NCI-H1417 treated with DMSO at 0.1 percent for 48 hours (cell line): ENCODE measurements at places on chromosomes 7 and 10.

DNA sequence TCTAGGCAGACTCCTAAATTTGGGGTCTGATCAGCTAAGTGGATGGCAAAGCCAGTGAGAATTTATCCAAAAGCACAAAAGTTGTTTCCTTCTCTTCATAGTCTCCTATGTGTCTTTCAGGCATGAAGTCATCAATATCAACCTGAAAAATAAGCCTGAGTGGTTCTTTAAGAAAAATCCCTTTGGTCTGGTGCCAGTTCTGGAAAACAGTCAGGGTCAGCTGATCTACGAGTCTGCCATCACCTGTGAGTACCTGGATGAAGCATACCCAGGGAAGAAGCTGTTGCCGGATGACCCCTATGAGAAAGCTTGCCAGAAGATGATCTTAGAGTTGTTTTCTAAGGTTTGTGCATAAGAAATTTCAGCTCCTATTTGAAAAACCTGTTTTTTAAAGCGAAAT, 4.8 kb downstream of the GSTO1 start:
- DNase-seq = no peak

DNA sequence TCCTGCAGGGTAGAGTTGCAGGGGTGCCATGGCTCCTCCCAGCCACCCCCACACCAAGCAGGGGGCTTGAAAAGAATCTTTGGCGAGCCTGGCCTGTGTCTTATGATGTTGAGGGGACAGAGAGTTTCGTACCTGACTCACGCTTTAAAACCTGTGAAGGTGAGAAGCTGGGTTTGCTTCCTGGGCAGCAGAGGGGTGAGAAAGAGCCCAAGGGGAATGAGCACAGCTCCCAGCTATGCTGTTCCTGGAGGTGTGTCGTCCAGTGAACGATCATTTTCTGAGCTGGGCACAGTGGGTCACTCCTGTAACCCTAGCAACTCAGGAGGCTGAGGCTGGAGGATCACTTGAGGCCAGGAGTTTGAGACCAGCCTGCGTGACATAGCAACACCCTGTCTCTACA, 13.5 kb upstream of the ADRB1 start:
- DNase-seq = no peak

DNA sequence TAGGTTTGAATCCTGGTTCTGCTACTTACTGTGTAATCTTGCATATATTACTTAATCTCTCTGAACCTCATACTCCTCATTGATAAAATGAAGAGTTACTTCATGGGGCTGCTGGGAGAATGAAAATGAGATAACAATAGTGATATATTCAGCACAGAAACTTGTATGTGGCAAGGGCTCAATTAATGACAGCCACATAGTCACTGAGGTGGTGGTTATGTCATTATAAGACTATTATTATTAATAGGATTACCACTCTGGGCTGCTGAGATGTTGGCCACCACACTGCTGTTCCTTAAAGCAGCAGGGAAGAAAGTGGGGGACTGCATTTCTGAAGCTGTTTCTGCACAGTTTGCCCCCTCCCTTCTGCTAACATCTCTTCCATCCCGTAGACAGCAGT, 100.4 kb upstream of the PDLIM1 start:
- no peak for DNase-seq

- peak; percentile 85 for DNase-seq
These were observed at the start of gene IGF2BP3 for GRCh38 chr7:23470330-23471105. Gene IGF2BP3 (minus strand): TSS chr7:23470491. CDS start chr7:23470110, 381 bp downstream.

DNA sequence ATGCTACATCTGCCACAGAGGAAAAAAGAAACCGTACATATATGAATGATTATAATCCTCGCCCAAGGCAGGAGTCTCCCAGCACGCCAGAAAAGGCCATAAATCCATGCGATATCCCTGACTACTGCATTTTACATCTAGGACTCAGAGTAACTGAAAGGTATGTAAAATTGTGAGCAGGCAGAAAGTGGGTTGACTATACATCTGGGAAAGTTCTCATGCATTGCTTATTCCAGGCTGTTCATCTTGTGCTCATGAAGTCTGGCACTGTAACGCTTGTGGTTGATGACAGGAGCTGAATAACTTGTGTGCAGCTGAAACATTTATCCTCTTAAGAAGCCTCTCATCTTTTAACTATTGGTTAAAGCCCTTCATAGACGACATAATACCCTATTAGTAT, 193.4 kb upstream of the STEAP4 start:
- no peak for DNase-seq

- DNase-seq = no peak
These were observed 157.0 kb upstream of the CACNA2D1 start for GRCh38 chr7:82600531-82600930.

GRCh38 chr10:77114181-77114821, 523.3 kb downstream of the KCNMA1 start:
- DNase-seq = no peak

DNA sequence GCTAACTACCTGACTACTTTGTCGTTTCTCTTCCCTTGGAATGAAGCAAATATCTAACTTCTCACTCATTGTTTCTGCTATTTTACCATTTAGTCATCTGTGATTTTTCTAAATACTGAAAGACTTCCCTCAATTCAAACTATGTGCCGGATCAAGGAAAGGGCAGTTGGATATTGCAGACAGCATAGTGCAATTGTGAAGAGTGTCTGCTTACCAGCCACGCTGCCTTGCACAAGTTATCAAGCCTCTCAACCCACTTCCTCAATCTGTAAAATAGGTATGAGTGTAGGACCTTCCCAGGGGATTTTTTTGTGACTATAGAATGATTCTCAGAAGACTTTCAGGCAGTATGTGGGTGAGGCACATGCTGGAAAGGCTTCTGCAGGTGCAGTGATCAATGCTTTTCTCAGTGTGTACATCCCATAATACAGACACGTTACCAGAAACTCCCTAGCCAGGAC, 54.3 kb downstream of the EGFR start:
- no peak for DNase-seq

DNA sequence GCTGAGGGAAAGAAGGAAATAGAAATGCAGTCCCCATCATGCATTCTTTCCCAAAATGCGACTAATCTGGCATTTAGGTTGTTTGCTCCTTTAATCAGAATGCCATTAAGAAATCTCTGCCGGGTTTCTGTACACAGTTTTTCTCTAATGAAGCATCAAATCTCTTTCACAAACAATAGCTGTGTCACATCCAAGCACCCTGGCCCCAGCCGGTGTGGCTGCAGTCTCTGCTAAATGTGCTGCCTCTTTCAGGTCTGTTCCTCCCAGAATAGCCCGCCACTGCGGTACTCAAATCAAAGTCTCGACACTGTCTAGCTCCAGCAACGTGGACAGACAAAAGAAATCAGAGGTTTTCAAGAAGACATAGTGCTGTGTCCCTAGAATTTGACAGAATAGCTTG, 343.8 kb downstream of the KCNMA1 start:
- DNase-seq = no peak

DNA sequence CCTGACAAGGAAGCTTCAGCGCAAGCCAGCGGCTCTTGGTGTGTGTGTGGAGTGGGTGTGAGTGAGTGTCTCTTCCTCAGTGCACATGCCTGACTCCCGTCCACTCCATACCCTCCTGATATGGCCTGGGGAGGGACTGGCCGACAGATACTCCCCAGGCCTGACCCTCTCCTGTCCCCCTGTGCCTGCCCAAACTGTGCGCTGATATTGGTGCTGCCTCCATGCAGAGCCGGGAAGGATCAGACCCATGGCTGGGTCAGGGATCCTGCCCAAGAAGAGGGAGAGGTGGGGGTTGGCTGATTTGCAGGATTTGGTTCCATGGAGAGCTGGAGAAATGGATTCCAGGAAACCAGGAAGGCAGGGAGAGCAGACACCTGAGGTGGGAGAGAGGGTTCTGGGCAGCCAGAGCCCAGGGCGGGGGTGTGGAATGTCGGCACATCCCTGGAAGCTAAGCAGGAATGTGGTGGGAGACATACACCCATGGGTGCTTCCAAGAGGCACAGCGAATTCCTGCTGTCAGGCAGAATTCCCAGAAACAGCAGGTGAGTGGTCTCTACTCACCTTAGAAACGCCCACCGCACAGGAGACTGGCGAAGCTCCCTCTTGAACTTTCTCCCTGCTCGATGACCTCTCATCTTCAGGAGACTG, 6.3 kb downstream of the CALML5 start:
- DNase-seq = no peak

DNA sequence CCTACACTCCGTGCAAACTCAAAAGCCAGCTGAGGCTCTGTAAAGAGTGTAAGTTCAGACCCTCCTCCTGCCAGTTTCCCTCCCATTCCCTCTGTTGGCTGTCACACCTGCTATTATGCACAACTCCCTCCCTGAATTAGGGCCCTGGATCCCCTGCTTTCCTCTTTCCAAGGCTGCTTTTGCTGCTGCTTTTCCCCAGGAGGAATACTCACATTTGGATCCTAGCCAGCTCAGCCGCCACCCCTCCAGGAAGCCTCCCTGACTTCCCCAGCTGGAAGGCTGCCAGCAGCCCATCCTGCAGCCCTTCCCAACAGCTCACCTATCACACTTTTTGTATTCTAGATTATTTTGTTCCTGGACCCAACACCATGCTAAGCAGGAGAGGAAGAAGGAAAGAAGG, 40.9 kb upstream of the WDR11 start:
- no peak for DNase-seq

GRCh38 chr7:1175967-1176851, 16.2 kb upstream of the ZFAND2A start:
- peak; percentile 2 for DNase-seq

DNA sequence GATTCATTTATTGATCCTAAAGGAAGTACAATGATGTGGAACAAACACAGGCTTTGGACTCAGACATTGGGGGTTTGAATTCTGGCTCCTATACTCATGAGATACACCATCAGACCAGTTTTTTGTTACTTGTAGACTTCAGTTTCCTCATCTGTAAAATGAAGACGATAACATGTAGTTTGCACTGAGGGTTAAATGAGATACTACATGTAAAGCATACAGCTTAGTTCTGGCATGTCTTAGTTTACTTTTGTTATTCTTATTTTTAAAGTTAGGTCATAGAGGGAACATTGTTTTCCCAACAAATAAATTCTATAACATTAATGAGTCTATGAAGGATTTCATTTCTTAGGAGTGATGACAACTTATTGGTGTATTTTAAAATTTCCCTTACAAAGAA, 183.5 kb upstream of the FAM3C start:
- DNase-seq = no peak

DNA sequence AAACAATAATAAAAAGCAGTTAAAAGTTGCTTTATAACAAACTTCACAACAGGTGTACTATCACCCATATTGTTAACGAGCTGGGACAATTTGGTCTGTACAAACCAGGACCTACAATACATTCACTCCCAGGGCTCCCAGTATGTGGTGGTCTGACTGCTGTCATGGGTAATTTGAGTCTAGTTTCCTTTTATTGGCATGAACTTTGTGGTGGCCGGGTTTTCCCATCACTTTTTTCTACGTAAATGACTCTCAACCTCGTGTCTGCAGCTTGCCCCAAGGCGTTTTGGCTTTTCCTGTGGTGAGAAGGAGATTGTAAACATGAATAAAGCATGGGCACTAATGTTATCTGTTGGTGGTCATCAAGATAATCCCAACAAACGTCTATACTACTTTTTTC, 118.7 kb upstream of the CDK6 start:
- DNase-seq = no peak

GRCh38 chr10:110651044-110651958, 7.2 kb downstream of the RBM20 start:
- DNase-seq = no peak

- DNase-seq = no peak
These were observed 44.8 kb upstream of the HPSE2 start for GRCh38 chr10:99280472-99280871.

- no peak for DNase-seq
These were observed 45.8 kb upstream of the TNS3 start for GRCh38 chr7:47627580-47628283.

DNA sequence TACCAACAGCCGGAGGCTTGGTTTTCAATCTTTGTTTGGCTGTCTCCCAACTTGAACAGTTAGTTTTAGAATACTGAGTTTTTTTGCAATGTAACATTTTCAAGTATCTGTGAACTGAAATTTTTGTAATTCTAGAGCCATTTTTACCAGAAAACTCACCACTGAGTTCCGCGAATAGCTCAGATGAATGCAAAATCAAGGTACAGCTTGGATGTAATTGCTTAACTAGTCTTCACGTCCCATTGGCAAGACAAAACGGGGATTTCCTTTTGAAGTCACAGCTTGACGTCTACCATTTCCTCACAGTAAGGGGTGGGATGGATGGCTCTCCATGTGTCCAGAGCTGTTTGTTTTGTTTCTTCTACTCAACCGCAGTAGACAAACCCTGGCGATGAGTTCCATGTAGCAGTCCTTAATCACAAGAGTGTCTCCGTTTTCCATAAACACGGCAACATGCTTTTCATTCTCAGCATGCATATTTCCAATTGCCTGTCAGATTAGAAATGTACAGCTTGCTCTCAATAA, 55.8 kb upstream of the FGFR2 start:
- DNase-seq = no peak

DNA sequence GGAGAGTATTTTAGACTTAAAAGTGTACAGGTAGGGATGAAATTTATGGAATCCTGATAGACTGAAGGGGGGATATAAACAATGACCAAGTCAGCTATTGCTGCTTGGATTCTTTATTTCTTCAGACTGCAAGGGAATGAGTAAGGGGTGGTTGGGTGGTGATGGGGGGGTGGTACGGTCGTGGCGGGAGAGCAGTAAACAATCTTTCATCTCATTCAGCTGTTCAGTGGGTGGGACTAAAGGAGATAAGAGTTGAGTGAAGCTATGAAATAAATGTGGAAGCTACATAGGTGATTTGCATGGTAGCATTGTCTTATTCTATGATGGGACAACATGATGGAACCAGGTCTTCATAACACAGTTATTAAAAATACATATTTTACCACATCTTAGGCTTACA, 1.8 kb downstream of the SEPTIN7 start:
- DNase-seq = no peak

GRCh38 chr10:90769946-90770841, 87.6 kb downstream of the HTR7 start:
- DNase-seq = no peak

- no peak for DNase-seq
These were observed 163.8 kb upstream of the NPVF start for GRCh38 chr7:25391961-25392587.

DNA sequence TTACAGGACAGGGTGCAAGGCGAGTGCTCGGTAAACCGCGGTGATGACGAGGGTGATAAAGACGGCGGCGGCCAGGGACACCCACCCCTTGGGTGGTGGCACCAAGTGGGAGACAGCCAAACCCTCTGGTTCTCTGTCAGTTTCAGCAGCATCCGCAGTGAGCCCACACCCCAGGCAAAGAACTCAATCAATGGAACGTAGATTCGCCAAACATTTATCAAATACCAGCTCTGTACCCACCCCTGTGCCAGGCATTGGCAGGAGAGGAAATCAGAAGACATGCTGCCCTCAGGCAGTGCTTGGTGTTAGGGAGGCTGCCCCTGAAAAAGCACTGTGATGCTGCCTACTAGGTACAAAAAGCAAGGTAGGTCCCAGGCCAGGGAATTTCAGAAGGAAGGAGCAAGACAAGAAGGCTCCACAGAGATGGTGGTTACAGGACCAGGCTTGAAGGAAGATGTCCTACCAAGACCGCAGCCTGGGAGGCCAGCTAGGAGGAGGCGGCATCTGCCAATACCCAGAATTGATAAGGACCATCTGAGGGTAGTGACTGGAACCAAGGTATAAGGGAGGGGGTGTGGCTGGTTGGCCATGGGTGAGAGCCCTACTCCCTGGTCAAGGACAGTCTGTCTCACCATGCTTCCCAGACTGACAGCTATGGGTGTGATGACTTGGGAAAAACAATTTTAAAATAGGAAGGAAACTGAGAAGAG, 10.2 kb upstream of the PNLIPRP2 start:
- no peak for DNase-seq
